ENCODE measurements at places on chromosomes 16 and 17.

DNA sequence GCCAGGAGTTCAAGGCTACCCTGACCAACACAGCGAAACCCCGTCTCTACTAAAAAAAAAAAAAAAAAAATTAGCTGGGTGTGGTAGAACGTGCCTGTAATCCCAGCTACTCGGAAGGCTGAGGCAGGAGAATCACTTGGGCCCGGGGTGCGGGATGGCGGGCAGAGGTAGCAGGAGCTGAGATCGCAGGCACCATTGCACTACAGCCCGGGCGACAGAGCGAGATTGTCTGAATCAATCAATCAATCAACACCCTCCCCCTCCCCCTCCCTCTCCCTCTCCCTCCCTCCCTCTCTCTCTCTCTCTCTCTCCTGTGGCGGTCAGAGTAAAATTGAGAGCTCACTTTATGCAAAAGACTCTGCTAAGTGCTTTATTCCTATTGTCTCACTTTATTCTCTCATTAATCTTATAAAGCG, 1.2 kb downstream of the HSDL1 start:
- DNase-seq = no peak

GRCh38 chr16:9966569-9967157, 215.6 kb downstream of the GRIN2A start:
- DNase-seq = no peak

GRCh38 chr17:12815642-12816141, 26.4 kb downstream of the ARHGAP44 start:
- DNase-seq = no peak

DNA sequence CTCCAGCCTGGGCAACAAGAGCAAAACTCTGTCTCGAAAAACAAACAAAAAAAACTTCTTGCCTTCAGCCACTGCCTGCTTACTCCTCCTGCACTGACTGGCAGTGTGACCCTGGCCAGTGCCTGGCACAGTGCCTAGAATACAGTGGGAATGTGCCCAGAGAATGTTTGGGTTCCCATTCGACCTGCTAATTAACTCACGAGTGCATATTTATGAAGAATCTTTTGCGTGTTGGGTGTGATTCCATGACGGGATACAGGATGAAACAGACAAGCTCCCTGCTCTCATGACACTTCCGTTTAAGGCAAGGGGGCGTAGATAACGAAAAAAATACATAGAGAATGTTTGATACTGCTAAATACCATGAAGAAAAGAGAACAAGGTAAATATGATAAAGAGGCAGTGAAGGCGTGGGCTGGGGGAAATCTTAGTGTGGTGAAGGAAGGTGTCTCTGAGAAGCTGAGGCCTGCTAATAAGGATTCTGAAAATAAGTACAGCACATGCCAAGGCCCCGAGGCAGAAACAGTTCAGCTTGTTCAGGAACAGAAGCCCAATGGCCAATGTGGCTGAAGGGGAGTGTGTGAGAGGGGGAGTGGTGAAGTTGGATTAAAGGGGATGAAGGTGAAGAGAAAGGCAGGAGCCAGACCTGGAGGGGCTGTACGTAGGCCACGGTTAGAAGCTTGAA, 4.3 kb downstream of the ABI3 start:
- no peak for DNase-seq
